ENCODE measurements at places on chromosomes 5 and 9.
A peak's percentile ranks its signal among the peaks of the same experiment; 100 is the strongest.

- H3K4me1 ChIP-seq: peaks cover 19% of the 10 kb centered on the region
- H3K36me3 ChIP-seq: no peaks in the 10 kb centered on the region
- DNase-seq: peak; percentile 85
- H3K4me3 ChIP-seq: no peak overlapping the region
Observed at GRCh38 chr9:76576344-76576743, 117.4 kb downstream of the GCNT1 start.

DNA sequence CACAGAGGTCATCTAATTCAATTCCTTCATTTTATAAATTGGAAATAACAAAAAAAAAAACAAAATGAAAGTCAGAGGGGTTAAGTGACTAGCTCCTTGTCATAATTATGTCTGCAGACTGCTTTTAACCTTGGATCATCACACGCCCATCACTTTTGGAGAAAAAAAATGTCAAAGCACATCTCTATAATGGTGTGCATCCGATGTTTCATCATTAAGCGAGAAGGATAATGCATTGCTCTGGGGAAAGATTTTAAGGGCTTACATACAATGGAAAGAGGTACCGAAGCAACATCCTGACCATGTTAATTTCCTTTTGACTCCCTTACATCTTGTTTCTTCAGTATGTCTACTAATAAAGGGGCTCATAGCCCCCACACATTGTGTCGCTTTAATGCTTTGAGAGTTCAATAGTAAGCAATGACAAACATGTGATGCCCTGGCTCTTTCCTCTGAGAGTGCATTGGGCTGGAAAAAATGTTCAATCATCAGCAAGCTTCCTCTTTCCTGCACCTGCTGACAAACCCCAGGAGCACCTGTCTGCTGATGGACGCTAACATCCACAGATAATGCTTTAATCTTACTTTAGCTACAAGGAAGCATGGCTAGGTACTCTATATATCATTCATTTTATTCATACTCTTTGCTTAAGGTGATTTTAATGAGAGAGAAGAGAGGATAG, 242.2 kb downstream of the SMARCA2 start:
- H3K4me3 ChIP-seq: no peak overlapping the region
- DNase-seq: no peak
- no peak overlapping the region for H3K27ac ChIP-seq
- H3K27me3 ChIP-seq: no peaks in the 10 kb centered on the region

- H3K4me3 ChIP-seq: no peak overlapping the region
- H3K27me3 ChIP-seq: no peaks in the 10 kb centered on the region
- no peaks in the 10 kb centered on the region for H3K4me1 ChIP-seq
- DNase-seq: peak; percentile 58
- H3K36me3 ChIP-seq: no peaks in the 10 kb centered on the region
Observed at GRCh38 chr5:128684961-128685360, 146.9 kb upstream of the FBN2 start.

DNA sequence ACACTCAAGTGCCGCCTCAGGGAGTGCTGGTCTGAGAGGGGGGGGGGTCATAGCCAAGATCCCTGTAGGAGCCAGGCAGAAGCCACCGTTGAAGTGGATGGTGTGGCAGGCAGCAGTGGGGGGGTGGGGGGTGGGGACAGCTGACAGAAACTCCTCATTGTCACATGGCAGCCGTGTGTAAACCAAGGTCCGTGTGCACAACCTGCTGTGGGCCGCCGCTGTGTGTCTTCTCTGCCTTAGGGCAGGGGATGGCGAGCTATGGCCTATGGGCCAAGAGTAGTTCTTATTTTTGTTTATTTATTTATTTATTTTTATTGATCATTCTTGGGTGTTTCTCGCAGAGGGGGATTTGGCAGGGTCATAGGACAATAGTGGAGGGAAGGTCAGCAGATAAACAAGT, 13.4 kb downstream of the SQSTM1 start:
- H3K27ac ChIP-seq: no peak overlapping the region
- H3K4me1 ChIP-seq: no peaks in the 10 kb centered on the region
- H3K36me3 ChIP-seq: peaks cover 62% of the 10 kb centered on the region
- no peak for DNase-seq

Data from GM23248 (cell line).